ENCODE measurements at places on chromosomes 1 and 21. TPM values are rescaled to one million over a fixed set of nuclear protein-coding genes. Genes with fewer than 3 reads are reported as not detected.

DNA sequence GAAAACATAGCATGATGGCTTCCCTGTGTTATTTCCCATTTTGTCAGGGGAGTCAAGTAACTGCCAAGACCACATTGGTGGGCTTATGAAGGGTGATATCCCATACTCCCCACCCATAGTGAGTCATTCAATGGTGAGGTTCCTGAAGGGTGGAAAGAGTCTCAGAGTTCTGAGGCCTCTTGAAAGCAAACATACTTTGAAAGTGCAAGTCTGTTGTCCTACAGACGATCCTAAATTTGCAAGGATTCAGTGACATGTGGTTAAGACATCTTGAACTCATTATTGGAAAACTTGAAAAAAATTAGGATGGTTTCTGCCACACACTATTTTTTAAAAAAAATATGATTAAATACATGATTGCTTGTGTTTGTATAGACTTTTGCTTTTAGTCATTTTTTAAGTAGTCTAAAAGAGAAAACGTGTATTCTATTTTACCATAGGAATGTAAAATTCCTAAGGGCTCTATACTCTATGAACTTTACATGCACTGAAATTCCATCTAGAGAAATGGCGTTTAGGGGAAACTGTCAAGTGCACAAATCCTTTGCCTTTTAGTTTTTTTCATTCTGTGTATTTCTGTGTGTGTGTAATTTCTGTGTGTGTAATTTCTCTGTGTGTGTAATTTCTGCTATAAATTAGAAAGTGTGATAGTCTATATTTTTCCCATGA, 225.5 kb upstream of the ADAMTS5 start:
- DNase-seq, result no peak
- no peaks in the 10 kb centered on the region for H3K36me3 ChIP-seq
- no peak overlapping the region for H3K4me3 ChIP-seq
- H3K27ac ChIP-seq, result no peak overlapping the region

GRCh38 chr1:158185770-158186169, 5.1 kb downstream of the CD1D start:
- H3K36me3 ChIP-seq, result no peaks in the 10 kb centered on the region
- H3K4me3 ChIP-seq, result no peak overlapping the region
- no peak for DNase-seq
- H3K27ac ChIP-seq, result no peak overlapping the region

GRCh38 chr1:214584805-214585766, 17.9 kb upstream of the CENPF start:
- H3K4me1 ChIP-seq, result no peaks in the 10 kb centered on the region
- H3K27ac ChIP-seq, result no peak overlapping the region
- no peak for DNase-seq
- H3K36me3 ChIP-seq, result no peaks in the 10 kb centered on the region
- no peaks in the 10 kb centered on the region for H3K27me3 ChIP-seq

DNA sequence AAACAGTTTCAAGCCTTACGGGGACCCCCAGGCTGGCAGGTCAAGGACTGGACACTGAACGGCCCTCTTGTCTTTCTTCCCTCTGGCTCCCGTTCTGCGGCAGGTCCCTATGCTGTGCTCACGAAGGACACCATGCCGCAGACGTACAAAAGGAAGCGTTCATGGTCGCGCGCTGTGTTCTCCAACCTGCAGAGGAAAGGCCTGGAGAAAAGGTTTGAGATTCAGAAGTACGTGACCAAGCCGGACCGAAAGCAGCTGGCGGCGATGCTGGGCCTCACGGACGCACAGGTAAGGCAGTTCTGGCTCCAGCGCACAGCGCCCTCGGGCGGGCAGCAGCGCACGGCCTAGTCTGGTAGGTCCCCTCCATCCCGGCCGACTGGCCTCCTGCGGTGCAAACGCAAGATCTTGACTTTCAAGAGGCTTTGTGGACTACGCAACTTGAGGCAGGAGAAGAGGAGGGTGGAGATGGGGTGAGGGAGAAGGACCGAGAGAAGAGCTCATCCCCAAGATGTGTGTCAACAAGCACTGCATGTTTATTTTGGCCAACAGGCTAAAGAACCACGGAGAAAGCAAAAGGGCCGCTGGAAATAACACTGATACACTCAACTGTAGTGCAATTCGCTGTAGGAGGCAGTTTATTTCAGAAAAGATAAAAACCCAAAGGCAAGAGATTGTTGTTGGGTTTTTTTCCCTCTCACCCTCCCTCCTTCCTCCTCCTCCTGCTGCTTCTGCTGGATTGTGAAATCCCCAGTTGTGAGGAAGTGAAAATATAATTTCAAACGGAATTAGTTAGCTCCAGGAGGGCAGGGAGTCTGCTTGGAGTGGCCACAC, 3.0 kb downstream of the HLX start:
- DNase-seq, result no peak
- H3K27me3 ChIP-seq, result peaks cover 99% of the 10 kb centered on the region
- no peak overlapping the region for H3K27ac ChIP-seq
- H3K36me3 ChIP-seq, result peaks cover 5% of the 10 kb centered on the region

DNA sequence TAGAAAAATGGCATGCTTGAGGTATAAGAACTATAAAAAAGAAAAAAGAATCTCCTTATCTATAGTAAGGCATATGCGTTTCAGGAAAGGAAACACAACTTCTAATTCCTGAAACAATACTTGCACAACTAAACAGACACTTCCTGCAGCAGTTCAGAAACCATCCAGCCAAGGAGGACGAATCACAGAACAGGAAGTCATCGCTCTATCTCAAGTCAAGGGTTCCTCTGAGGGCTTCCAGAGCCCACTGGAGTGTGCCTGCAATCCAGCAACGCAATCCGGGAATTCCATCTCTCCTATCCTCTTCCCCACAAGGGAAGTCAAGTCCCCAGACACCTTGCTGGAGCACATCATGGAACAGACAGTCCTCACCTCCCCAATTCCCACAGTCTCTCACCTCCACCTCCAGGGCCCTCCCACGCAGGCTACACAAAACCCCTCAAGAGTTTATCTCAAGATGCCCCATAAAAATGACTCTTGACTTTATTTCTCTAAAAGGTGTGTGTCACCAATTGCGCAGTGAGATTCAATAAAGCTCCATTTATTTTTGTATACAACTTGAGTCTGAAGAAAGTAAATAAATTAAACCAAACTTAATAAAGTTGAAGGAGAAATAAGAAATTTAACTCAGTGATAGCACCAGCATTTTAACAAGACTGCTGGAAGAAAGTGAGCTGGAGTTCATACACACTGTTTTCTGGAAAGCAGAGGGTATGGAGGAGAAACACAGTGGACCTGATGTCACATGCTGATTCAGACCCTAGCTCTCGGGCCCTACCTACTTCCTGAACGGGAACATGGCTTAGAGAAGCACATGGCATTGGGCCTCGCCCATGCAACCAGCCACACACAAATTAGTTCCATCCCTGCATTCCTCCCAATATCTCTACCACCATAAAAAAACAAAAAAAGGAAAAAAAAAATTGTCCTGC, 39.9 kb downstream of the SIPA1L2 start:
- peaks cover 8% of the 10 kb centered on the region for H3K36me3 ChIP-seq
- H3K4me1 ChIP-seq, result peaks cover 77% of the 10 kb centered on the region
- no peak overlapping the region for H3K4me3 ChIP-seq
- DNase-seq, result no peak
- H3K27ac ChIP-seq, result no peak overlapping the region

DNA sequence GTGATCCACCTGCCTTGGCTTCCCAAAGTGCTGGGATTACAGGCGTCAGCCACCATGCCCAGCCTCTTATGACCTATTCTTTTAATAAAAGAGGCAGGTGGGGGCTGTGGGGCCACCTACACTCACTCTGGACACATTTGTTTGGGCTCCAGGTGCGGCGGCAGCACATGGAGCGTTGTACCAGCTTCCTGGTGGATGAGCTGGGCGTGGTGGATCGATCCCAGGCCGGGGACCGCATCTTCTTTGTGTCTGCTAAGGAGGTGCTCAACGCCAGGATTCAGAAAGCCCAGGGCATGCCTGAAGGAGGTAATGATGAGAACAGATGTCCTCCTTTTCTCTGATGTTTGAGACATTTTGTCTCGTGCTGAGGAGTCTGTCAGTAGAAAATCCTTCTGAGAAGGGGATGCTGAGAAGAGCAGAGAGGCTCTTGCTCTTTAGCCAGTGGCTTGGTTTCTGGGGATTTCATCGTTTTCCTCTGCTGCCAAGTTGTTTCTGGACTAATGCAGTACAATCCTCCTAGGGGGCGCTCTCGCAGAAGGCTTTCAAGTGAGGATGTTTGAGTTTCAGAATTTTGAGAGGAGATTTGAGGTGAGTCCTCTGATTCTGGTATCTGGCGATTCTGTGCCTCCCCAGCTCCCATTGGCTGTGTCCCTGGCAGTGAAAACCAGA, 17.9 kb upstream of the MIIP start:
- peak; percentile 55 for DNase-seq
- H3K27ac ChIP-seq, result no peak overlapping the region
- H3K36me3 ChIP-seq, result peaks cover 16% of the 10 kb centered on the region
- peaks cover 3% of the 10 kb centered on the region for H3K4me1 ChIP-seq

DNA sequence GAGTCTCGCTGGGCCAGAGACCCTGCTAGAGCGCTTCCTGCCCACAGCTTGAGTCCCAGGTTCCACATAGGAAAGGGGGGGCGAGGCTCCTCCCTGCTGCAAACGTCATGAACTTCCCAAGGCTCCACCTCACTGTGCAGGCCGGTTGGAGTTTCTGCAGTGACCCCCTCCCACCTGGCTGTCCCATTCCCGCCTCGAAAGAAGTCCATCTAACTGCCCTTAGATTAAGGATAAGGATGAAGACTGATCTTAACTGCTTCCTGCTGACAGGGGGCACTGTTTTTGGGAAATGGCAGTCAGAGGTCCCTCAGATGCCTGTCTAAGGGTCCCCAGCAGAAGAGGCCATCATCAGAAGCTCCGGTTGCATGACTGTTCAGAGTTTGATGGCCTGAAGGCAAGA, 62.7 kb downstream of the STUM start:
- no peak overlapping the region for H3K27ac ChIP-seq
- H3K27me3 ChIP-seq, result no peaks in the 10 kb centered on the region
- H3K36me3 ChIP-seq, result no peaks in the 10 kb centered on the region
- H3K4me1 ChIP-seq, result peaks cover 7% of the 10 kb centered on the region
- no peak for DNase-seq

DNA sequence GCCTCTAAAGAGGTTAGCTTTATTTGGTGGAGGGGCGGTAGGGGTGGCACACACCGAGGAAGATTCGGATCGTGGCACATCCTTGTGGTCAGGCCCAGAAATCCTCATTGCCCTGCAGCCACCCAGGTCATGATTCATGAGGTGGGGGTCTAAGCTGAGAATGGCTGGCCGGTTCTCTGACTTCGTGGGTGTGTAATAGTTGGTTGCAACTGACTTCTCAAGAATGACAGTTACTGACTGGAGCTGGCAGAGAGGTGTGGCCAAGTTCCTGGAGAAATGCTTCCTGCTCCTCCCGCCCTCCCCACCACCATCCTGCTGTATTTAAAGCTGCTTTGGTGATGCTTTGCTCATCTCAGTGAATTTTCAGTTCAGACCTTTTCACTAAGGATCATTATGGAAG, 198.6 kb downstream of the KIF26B start:
- H3K36me3 ChIP-seq, result no peaks in the 10 kb centered on the region
- H3K27me3 ChIP-seq, result no peaks in the 10 kb centered on the region
- peaks cover 8% of the 10 kb centered on the region for H3K4me1 ChIP-seq
- no peak for DNase-seq

DNA sequence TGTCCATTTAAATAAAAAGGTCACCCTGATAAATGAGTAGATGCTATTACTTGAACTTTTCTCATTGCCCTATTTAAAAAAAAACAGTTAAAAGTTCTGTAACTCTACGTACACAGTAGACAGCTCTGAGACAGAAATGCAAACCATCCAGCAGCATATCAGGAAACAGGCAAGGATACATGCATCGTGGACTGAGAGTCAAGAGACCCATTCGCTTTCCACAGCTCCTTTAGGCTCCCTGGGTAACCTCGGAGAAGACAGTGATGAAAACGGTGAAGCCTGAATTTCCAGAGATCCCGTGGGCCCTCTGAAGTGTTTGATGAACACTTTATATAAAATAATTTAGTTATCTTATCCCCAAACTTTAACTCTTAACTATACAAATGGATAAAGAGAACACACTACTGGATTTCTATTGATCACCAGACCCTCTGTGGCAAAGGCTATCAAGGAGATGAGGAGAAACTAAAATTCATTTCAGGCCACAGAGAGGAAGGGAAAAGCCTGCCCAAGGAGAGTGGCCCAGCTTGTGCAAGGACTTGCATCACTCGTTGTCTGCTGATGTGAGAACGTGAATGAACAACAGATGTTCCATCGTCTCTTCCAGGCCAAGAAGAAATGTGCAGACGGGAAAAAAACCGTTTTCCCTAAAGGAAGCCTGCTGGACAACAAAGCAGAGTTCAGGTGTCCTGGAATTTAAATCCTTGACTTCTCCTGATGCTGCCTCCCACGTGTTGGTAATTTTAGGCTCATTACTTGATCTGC, 131.0 kb downstream of the TGFBR3 start:
- no peaks in the 10 kb centered on the region for H3K27me3 ChIP-seq
- DNase-seq, result no peak

- peaks cover 35% of the 10 kb centered on the region for H3K4me1 ChIP-seq
- no peak overlapping the region for H3K27ac ChIP-seq
- DNase-seq, result no peak
Observed at GRCh38 chr1:15088281-15088971, 65.1 kb upstream of the TMEM51 start.

ZMYND12 gene
- total RNA-seq, result 0.68 TPM

UMODL1 gene
- total RNA-seq, result not detected
